Fibroblast of skin of abdomen (primary cell): ENCODE measurements at places on chromosomes 7 and 10.

GRCh38 chr10:14385596-14386593, 55.2 kb upstream of the FRMD4A start:
- DNase-seq: peak; percentile 87

DNA sequence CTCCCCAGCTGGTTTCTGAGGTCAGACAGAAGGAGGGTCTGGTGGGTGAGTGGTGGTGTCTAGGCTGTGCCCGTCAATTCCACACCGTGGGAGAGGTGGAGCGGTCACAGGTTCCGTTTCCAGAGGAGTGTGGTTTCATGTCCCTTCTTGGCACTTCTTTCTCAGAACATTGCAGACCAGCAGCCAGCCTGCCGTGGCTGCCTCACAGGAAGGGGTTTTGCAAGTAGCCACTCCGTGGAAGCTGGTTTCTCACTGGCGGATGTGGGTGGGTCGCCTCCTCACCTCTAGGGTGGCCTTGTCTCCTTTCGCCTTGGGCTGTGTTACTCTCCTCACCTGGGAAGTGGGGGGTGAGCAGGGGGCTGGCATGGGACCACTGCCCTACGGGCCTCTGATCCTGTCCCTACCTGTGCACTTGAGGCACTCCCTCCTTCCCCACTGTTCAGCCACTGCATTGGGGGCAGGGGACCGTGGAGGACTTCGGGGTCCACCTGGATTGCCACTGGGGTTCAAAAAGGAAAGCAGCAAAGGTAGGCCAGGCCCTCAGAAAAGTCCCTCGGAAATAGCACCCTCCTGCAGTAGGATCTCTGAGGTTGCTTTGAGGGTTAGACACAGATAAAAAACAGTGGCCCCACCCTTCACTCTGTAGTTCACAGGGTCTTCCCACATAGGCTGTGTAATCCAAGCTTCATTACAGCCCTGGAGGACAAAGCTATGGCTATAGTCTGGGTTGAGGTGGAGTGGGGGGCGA, 33.9 kb downstream of the TSPAN14 start:
- DNase-seq: no peak

- DNase-seq: peak; percentile 79
These were observed 100.8 kb upstream of the STK17A start for GRCh38 chr7:43481902-43482678.

DNA sequence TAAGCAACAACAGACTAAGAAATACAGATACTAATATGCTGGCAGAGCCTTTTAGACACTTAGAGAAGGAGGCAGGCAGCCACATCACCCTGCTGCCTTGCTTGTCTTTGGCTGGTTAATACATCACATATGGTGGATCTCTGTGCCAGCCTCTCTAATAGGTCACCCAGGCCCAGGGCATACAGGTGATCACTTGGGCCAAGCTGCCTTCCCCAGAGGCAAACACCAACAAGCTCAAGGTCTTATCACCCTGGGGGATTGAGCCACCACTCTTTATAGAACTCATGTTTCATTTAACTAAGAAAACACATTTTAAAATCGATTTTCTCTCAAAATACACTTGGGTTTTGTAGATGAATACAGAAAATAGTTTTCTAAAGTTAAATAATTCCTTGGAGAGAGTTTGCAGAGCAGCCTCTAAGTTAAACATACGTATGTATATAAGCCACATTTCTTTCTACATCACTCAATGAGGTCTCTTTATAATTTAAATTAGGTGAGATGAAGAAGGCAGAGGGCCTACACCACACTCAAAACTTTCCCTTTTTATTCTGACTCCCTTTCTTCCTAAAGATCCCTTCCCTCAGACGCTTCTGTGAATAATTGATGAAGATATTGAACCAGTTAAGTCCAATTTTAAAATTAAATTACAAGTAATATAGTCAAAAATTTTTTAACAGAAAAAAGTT, 556.8 kb upstream of the GHITM start:
- no peak for DNase-seq

- DNase-seq: no peak
These were observed 275.7 kb downstream of the KLF6 start for GRCh38 chr10:3509355-3509754.

- DNase-seq: no peak
These were observed 80.3 kb downstream of the SKAP2 start for GRCh38 chr7:26784118-26784517.

DNA sequence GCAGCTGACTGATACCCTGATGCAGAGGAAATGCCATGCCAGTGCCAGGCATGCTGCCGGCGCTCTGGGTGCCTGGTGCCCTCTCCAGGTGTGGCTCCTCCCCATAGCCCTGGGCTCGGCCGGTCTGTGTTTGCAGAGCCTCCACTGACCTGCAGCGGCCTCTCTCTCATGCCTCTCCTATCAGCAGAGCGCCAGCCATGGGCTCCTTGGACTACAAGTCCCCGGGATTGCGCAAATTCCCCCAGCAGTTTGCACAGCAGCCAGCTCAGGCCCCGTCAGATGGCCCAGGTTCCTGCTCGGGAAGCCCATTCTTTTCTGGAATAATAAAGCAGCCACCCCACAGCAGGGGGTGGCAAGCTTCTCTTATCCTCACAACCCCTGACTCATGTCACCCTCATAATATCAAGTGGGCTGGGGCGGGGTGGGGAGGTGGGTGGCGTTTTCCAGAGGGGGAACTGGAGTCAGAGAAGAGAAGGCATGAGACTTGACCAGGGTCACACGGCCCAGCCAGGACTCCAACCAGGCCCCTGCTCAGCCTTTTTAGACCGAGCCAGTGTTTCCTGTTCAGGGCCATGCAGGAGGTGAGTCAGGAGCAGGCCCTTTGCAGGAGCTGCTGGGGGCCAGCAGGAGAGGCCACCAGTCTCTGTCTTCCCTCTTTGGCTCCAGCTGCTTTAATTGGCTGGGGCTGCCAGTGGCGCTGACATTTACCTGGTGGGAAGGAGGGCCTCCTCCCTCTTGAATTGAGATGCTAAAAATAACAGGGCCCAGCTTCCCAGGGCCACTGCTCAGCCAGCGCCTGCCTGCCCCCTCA, 58.6 kb downstream of the ZMIZ1 start:
- peak; percentile 61 for DNase-seq

DNA sequence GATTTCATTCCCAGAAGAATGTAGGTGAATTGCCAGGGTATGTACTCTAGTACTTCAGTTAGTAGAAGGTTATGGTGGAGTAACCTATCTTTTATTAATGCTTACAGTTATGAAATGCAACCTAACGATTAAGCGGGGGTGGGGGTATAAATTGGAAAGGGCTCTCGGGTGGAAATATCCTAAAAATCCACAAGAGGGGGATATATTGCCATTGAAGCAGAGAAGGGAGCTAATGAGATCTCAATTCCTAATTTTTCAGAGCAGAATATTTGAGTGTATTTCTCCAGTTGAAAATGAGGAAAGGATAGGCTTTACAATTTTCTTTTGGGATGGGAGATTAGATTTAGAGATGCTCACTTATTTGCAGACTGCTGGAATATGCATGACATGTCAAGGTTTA, 90.8 kb downstream of the DNAJB9 start:
- peak; percentile 22 for DNase-seq

- DNase-seq: no peak
These were observed 229.0 kb downstream of the BICC1 start for GRCh38 chr10:58741673-58742072.

GRCh38 chr7:152664636-152665035, 11.3 kb downstream of the XRCC2 start:
- DNase-seq: no peak

GRCh38 chr7:77653572-77653971, 42.7 kb upstream of the RSBN1L start:
- no peak for DNase-seq

DNA sequence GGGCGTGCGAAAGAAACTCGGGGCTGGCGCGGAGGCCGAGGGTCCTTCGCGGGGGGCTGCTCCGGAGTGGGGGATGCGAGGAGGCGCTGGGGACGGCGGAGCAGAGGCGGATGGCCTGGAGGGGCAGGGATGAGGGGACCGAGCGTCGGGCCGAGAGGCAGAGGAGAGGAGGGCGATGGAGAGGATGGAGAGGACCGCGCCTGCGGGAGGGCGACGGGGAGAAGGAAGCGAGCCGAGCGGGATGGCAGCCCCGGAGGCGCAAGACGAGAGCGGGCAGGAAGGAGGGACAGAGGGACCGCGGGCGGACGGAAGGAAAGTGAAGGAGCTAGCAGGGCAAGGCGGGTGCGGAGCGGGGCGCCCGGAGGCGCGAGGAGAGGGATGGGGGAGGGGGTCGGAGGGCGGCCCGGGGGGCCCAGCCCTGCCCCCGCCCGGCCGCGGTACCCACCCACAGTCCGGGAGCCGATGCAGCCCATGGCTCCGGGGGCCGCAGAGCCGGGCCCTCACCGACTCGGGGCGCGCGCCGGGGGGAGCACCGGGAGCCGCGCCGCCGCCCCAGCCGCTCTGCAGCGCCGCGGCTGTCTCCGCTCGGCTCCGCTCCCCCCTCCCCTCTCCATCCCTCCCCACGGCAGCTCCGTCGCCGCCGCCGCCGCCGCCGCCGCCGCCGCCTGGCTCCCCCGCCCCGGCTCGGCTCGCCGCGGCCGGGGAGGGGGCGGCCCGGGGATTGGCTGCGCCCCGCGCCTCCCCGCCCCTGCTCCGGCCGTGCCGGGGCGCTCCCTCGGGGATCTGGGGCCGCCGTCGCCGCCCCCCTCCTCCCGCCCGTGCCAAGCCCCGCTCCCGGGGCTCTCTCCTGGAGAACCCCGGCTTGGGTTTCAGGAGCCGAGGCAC, at the start of gene FAM131B:
Gene FAM131B (minus strand): TSS at position 583 of the 885 bp plus-strand sequence. CDS start 110 bp downstream, at position 473.
- no peak for DNase-seq

GRCh38 chr10:95122736-95123135, 53.4 kb upstream of the CYP2C8 start:
- no peak for DNase-seq

DNA sequence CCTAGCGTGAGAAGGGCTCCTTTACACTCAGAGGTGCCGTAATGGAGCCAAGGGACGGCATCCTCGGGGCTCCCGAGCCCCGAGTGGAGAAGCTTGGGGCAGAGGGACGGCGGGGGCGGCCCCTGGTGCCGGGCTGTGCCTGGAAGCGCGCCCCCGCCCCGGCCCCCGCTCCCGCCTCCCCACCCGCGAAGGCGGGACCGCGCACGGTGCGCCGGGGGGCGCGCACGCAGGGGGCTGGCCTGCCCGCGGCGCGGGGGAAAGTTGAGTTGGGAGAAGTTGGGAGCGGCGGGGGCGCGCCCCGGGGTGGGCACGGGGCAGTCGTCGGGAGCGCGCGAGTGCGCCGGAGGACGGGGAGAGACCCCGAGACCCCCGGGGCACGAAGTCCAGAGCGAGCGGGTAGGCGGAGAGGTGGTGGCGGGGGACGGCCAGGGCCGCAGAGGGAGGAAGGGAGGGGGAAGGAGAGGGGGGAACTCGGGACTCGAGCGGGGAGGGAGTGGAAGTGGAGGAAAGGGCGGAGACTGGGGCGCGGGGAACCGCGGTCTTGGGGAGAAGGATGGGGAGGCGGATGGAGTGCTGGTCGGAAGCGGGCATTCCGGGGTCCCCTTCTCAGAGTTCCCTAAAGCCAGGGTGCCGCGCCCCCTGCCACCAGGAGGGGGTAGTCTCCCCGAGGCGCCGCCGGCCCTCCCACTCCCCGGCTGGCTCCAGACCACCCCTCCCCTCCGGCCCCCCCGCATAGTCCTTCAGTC, at the start of gene SLC4A2:
Gene SLC4A2 (plus strand): TSS at position 223 of the 746 bp plus-strand sequence. CDS start 2,399 bp downstream, outside the sequence.
- peak; percentile 77 for DNase-seq

DNA sequence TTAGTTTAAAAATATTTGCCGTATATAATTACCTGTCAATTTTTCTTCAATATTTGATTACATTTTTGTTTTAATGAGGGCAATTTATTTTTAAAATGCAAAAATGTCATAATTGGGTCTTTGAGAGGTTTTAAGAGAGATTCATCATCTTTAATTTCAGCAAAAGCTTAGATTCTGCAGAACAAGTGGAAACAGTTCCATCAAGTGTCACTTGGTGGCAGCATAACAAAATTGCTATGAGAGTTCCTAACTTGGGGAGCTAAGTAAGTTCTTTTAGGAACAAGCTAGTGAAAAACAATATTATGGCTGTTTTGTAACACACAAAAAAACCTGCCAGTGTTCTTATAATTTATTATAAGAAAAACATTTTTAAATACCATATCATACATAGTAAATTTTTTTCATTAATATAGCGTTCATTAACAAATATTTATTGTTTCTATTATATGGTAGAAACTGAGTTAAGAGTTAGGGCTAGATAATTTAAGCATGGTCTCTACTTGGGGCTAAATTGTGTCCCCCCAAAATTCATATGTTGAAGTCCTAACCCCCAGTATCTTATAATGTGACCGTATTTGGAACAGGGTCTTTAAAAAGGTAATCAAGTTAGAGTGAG, 155.2 kb downstream of the MAGI2 start:
- DNase-seq: peak; percentile 57

- no peak for DNase-seq
These were observed 5.3 kb downstream of the ESYT2 start for GRCh38 chr7:158824028-158824427.

- DNase-seq: no peak
These were observed 306.0 kb downstream of the GRID1 start for GRCh38 chr10:86060386-86061277.

DNA sequence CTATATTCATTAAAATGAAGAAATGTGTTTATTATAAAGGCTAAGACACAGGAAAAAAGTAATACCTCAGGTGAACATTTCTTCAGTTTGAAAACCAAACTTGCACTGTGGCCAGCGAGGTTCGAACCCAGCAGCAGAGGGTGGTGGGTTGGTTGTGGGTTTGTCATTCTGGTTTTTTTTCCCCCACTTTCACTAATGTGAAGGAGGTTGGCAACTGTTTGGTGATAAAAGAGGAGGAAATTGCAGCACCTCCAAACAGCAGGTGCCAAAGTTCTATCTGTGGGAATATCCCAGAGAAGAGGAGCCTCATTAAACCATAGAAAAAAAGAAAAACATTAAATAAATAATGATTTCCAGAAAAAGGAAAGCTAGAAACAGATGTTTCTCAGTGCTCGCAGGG, 36.6 kb upstream of the YAE1 start:
- DNase-seq: no peak

DNA sequence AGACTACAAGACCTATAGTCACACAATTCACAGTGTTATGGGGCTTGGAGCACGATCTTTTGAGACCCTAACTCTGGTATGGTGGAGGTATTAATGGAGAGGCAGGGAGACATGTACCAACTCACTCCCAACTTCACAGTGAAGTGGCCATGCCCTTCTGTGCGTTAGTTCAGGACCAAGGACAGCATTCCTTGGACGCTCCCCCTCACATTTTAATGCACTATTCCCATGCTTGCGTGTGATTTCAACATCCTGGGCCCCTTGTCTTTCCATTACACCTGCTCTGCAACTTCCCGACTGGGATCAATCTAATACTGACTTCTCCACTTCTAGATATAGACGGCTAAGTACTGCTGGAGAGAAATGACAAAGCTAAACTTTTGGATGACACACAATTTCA, 72.7 kb downstream of the PLCE1 start:
- peak; percentile 52 for DNase-seq

GRCh38 chr10:124465003-124465776, 3.6 kb downstream of the LHPP start:
- no peak for DNase-seq

- no peak for DNase-seq
These were observed 31.2 kb downstream of the RAB18 start for GRCh38 chr10:27535317-27535716.
